SHP77 (cell line): ENCODE measurements at places on chromosomes 7 and 10.

GRCh38 chr10:34737772-34738169, 77.3 kb downstream of the PARD3 start:
- no peak for DNase-seq

- no peak for DNase-seq
Observed at GRCh38 chr10:110434489-110435096, 63.1 kb upstream of the DUSP5 start.

DNA sequence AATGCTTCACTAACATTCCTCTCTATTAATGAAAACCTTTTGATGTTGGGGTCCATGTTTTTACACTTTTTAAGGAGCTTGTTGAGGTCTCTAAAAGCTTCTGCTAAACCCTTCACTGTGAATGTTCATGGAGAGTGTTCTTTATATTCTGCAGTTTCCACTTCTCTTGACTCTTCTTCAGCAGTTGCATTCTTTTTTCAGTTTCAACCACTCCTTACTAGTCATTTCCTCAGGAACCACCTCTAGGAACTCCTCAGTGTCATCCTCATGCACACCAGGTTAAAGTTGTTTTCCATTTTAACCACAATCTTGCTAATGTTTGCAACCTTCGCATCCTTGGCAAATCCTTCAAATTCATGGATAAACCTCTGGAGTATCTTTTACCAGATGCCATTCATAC, 821.6 kb downstream of the ANKRD7 start:
- DNase-seq, result no peak

DNA sequence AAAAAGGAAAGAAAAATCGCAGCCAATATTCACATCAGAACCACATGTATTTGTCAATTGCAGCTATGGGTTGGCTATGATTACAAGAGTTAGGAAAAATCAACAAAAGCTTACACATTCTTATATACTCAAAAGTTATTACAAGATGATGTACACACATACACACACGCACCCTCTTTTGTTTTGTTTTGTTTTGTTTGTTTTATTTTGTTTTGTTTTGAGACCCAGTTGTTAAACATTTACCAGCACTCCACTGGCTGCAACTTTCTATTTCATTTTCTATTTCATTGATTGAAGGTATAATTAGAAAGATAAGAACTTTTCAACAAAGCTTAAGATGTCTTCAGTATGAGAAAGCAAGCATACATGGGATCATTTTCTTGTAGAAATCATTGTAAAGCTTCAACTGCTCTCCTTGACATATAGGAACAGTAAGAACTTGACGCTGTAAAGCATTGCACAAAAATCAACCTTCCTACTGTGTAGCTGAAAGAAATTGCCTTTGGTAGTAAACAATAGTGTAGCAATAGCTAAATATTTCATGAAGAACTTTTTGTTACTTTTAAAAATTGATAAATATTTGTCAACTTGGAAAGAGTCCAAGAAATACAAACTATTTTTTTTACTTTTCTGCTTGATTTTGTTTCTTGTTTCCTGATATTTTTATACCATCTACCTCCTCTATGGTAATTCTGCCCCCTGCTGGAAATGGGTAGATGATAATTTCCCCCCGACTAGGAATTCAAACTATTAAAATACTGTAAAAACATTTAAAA, 205.9 kb downstream of the MBL2 start:
- DNase-seq, result no peak

GRCh38 chr7:153276394-153276793, 516.8 kb downstream of the ACTR3B start:
- DNase-seq, result no peak

- no peak for DNase-seq
Observed at GRCh38 chr7:158227258-158227984, 360.2 kb downstream of the PTPRN2 start.

GRCh38 chr10:154348-154747, 19.1 kb downstream of the ZMYND11 start:
- no peak for DNase-seq

DNA sequence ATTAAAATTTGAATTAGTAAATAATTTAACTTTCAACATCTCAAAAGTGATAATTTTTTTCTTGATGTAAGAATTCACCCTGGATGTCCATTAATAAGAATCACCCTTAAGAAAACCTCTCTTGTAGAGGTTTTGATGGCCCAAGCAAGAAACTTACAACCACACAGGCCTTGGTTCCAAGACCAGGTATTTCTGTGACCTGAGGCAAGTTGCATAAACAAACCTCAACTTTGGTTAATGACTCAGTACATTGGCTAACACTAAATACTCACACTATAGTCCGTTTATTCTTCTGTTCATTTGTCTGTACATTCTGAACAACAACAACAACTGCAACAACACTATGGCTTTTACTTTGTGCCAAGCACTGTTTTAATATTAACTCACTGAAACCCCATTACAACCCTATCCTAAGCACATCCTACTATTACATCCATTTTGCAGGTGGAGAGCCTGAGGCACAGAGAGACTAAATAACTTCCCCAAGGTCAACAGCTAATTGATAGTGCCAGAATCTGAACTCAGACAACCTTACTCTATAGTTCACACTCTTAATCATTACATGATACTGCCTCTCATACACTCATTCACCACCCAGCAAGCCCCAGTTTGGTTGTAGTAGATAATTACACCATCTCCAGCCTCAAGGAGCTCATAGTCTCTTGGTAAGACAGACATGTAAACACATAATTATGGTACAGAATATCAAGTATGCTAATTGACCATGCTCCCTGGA, 6.6 kb downstream of the ANK3 start:
- DNase-seq, result no peak
